ENCODE measurements at places on chromosomes 2 and 18.

- DNase-seq = no peak
Measured at GRCh38 chr18:32450874-32451273, 19.8 kb downstream of the GAREM1 start.

DNA sequence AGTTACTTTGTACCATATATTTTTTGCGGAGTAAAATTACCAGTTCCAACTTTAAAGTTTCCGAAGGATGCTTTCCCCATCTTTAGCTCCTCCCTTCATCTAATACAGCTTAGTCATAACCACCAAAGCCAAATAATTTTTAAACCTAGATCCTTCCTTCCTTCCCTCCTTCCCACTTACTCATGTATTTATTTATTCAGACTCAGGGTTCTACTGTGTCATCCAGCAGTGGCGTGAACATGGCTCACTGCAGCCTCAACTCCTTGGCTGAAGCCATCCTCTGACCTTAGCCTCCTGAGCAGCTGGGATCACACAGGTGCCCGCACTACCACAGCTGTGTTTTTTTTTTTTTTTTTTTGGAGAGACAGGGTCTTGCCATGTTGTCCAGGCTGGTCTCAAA, 4.4 kb downstream of the LPIN2 start:
- peak; percentile 75 for DNase-seq

GRCh38 chr2:167191588-167191987, 303.3 kb downstream of the XIRP2 start:
- no peak for DNase-seq

DNA sequence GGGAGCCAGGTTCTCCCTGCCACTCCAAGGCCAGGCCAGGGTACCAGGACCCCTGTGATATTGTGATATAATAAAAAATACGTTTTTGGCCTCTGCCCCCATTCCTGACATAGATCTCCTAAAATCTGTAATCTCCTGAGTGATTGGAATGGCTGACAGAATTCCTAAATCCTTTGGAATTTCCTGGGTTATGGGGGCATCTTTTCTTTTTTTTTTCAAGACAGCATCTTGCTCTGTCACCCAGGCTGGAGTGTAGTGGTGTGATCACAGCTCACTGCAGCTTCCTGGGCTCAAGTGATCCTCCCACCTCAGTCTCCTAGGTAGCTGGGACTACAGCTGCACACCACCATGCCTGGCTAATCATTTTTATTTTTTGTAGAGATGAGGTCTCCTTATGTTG, 26.2 kb upstream of the TUBB6 start:
- no peak for DNase-seq

GRCh38 chr18:34801774-34802173, 91.7 kb downstream of the DTNA start:
- no peak for DNase-seq

- DNase-seq = no peak
Measured at GRCh38 chr2:9765611-9766531, 77.4 kb upstream of the TAF1B start.

DNA sequence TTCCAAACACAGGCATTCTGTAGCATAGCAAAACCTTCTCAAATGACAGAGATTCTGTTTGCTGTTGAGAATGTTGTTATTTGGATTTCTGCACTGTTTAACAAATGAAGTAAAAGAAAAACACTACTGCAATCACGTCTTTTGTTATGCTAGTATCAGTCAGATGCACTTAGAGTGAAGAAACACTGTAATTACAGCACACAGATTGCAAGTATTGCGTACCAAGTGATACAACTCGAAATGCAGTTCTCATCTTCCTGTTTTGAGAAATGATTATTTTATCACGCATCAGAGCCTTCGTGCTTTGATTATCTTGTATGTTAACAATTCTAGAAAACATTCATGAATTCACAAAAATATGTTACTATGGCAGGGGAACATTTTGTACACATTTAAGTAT, 41.8 kb upstream of the KLF11 start:
- no peak for DNase-seq

- no peak for DNase-seq
Measured at GRCh38 chr2:174176898-174177297, 71.4 kb downstream of the OLA1 start.

DNA sequence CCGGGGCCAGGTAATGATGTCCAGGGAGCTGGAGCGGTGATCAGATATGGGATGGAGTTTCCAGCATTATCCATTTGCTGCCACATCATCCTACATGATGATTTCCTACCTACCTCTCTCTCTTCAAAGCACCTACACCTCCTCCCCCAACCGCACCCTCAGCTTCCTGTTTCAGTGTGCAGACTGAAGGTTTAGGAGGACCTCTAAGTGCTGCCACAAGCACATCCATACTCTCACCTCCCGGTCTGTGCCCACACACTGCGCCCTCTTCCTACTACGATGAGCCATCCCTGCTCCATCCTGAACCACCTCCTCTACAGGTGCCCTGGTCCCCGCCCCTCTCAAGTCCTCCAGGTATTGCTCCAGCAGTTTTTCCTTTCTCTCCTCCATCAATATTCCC, 123.7 kb downstream of the ALPK2 start:
- no peak for DNase-seq

- DNase-seq = no peak
Measured at GRCh38 chr2:40559175-40559574, 107.3 kb upstream of the SLC8A1 start.

DNA sequence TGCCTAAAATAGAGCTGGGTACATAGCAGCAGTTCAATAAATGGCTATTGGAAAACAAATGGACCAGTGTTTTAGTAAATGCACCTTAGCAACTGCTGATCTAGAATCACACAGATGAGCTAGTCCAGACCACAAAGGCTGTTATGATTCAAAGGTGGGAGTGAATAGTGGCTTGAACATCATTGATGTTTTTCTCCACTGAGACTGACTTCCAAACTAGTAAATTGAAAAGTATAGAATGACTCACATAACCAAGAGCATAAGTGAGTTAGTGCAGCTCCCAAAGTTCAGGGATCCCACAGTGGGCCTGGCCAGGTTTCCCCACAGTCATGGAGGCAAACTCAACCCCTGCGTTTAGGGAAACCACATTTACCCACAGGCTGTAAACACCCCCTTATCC, 106.7 kb upstream of the YPEL5 start:
- DNase-seq = no peak

GRCh38 chr2:111066062-111066593, 54.6 kb upstream of the BCL2L11 start:
- no peak for DNase-seq

DNA sequence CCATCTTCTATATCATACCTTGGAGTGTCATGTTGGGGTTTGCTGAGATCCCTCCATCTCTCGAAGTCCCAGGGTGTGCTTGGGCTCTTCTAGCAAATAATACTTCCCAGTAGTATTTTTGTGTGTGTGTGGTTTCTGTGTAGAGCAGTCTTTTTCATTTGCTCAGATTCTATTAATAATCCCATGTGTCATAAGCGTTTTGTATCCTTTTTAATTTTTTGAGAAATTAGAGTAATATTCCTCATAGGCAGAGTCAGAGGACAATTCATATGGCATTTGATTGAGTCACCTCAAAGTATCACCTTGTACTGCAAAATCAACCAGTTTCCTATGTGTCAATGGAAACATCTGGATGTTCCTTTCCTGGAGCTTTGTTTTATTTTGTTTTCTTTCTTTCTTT, 37.4 kb upstream of the PPP1R1C start:
- no peak for DNase-seq

GRCh38 chr2:12124790-12125189, 378.4 kb downstream of the LPIN1 start:
- no peak for DNase-seq

DNA sequence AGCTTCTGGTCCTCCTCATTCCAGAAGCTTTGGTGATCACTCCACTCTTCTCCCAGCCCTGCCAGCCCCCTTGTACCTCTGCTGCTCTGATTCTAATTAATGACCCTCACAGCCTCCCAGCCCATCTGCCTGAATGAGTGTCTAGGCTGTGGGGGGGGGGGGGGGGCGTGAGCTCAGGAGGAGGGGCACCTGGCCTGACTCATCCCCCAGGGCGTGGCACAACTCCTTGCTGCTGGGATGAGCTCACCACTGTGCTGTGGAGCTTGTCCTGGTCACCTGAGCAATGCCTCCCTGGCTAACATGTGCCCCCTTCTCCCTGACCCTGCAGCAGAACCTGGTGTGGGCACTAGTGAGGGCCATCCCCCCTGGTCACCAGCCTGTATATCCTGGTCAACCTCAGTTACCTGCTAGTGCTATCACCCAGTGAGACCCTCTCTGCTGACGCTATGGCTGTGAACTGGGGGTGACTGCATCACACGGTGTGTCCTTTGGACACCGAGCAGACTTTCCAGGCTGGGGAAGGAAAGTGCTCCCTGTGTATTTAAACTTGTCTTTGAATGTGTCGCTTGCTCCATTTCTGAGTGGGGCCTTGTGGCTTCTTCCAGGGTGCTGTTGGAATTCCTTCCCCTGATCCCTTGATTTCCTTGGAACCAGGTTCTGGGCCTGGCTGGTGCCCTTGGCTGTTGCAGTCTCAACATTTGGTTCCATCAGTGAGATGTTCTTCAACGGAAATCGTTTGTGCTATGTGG, 41.5 kb upstream of the PUM2 start:
- DNase-seq = no peak

DNA sequence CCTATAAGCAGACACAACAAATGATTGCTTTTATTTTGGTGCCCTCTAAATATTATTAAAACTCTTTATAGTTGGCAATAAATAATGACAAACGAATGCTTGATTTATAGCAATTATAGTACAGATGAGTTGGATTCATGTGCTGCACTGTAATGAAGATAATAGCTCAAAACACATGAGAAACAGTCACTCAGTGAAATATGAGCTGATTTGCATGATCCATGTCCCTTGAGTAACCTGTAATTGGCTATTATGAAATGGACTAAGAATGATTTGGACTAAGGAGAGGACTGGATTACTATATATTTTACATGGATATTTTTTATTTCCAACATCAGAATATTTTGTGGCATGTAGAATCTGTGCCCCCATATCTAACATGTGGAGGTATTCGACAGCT, 365.6 kb upstream of the UBE2E3 start:
- DNase-seq = no peak

DNA sequence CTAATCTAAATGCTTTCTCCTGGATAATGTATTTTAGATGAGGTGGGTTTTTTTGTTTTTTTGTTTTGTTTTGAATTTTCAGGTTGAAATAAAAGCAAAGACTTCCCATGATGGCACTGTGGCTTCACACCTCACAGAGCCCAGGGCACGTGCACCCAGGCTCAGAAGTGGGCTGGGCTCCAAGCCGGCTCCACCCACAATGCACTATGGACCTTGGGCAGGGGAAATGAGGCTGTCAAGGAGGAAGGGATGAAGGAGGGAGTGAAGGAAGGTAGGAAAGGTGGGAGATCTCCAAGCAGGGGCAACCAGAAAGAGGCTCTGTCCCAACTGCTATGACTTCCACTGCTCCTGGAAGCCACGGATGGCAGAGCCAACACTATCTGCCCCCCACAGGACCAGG, 60.4 kb downstream of the BIN1 start:
- DNase-seq = no peak

DNA sequence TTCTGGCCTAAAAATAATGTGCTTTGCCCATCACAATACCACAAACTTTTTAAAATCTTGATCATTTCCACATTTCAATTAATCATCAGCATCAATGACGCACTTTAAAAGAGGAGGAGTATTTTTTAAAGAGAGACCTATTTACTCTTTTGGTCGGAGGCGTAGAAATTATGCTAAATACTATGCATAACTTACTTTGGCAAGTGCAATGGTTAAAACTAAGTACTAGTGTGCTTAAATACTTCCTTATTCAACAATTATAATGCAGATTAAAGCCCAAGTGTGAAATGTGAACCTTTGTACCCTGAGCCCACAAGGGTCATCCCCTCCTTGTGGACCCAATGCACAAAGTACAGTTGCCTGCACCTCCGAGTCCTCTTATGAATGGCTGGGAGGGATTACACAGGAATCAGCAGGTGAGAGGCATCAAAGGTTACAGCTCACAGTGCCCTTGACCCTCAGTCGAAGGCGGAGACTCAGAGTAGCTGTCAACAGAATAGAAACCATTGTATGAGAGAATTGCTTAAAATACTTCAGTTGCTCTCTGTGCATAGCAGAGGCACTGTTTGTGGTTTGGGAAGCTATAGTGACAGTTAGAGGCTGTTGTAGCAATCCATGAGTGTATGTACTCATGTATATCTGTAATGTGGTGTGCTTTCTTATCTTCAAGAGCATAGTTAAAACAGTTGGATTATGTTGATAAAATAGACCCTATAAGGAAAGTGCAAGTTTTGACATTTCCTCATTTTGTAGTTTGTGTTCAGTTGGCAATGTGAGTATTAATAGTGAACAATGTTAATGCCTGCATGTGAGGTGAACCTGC, 151.7 kb upstream of the ITGA4 start:
- no peak for DNase-seq

DNA sequence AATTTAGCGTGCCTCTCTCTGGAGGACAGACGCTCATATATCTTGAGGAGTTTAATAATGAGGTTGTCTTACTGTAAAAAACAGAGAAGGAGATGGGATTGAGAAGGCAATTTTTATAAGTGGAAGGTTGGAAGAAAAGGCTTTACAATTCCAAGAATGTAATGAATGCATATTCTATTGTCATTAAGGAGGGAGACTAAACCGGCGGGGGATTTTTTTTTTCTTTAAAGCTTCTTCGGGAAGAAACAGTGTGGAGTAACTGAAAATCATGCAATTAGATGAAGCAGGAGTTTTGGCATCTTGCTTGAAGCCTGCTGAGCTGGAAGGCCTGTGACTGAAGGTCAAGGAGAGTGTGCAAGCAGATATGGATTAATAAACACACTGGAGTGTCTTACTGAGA, 124.4 kb downstream of the HRH4 start:
- DNase-seq = no peak

DNA sequence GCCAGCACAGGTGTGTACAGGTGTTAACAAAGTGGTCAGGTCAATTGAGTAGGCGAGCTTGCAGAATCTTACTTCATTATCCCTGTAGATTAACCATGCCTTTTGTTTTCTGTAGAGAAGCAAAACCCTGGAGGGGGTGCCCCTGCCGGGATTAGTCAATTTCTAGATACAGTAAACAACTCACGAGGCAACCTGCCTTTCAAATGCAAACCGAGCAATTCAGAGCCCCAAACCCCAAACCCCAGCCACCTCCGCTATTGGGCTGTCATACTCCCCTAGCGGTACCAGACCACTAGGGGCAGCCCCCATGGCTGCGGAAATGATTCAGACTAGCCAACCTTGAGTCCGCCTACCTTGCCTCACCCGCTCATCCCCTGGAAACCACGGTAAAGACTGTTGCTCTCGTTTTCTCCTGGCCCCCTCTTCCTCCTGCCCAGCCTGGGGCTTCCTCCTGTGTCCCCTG, 61.4 kb upstream of the KIF5C start:
- no peak for DNase-seq

GRCh38 chr18:79608535-79608934, 71.1 kb upstream of the CTDP1 start:
- no peak for DNase-seq

GRCh38 chr2:75456111-75456510, 104.6 kb downstream of the EVA1A start:
- no peak for DNase-seq
